Smooth muscle cell of the umbilical artery (primary cell): ENCODE measurements at places on chromosomes 5 and 9. TPM values are rescaled to one million over a fixed set of nuclear protein-coding genes. Genes with fewer than 3 reads are reported as not detected.

The PRSS3 gene
- 2.1 and 3.2 TPM in 2 replicates for total RNA-seq

The MPDZ gene
- 97.9 and 100 TPM in 2 replicates for total RNA-seq

The SPINK4 gene
- not detected in 2 replicates for total RNA-seq

The NTMT1 gene
- total RNA-seq = 28.7 and 31.5 TPM in 2 replicates

The POU5F2 gene
- 0.89 and 1.2 TPM in 2 replicates for total RNA-seq

The ESM1 gene
- total RNA-seq = 6.5 and 106 TPM in 2 replicates

The ANKRD20A1 gene
- total RNA-seq = not detected in 2 replicates

The ISL1 gene
- total RNA-seq = 0.30 and 1.4 TPM in 2 replicates

The MEIKIN gene
- total RNA-seq = not detected in 2 replicates

The CCDC187 gene
- total RNA-seq = not detected in 2 replicates

The BTNL8 gene
- not detected in 2 replicates for total RNA-seq

The PLPP7 gene
- 5.3 and 6.1 TPM in 2 replicates for total RNA-seq

The BHMT gene
- total RNA-seq = not detected in 2 replicates

The EGFLAM gene
- total RNA-seq = 1.3 and 11.3 TPM in 2 replicates

The SPATA31E1 gene
- not detected in 2 replicates for total RNA-seq

The TBC1D2 gene
- total RNA-seq = 10.7 and 26.7 TPM in 2 replicates

The SLC34A3 gene
- under 0.01 TPM in 1 of 2 replicates, not detected in the other for total RNA-seq

The HTR1A gene
- not detected in 2 replicates for total RNA-seq

The KIAA0825 gene
- 3.1 and 5.0 TPM in 2 replicates for total RNA-seq

The PCDHGB5 gene
- 30.9 and 34.3 TPM in 2 replicates for total RNA-seq

The NKD2 gene
- total RNA-seq = 0.59 TPM in 1 of 2 replicates, not detected in the other

The CATSPER3 gene
- total RNA-seq = not detected in 2 replicates

The GABBR2 gene
- 0.55 and 0.89 TPM in 2 replicates for total RNA-seq

The PCDHAC2 gene
- total RNA-seq = 0.30 and 0.32 TPM in 2 replicates

The BTNL3 gene
- not detected in 2 replicates for total RNA-seq

The CDO1 gene
- total RNA-seq = 0.59 and 1.7 TPM in 2 replicates

The INSL4 gene
- not detected in 2 replicates for total RNA-seq

The HACD4 gene
- 2.1 and 4.2 TPM in 2 replicates for total RNA-seq

The GNE gene
- 35.9 and 48.4 TPM in 2 replicates for total RNA-seq

The CDH6 gene
- 27.6 and 82.3 TPM in 2 replicates for total RNA-seq

The OTP gene
- total RNA-seq = not detected in 2 replicates

The NR6A1 gene
- under 0.01 and 1.2 TPM in 2 replicates for total RNA-seq
